AG09309 (cell line): ENCODE measurements at places on chromosomes 1 and 21.
A peak's percentile ranks its signal among the peaks of the same experiment; 100 is the strongest.

- no peak for DNase-seq
Measured at GRCh38 chr1:71264039-71264438, 183.2 kb upstream of the ZRANB2 start.

GRCh38 chr1:239731082-239731748 lies 344.8 kb downstream of the CHRM3 start:
- no peak for DNase-seq

DNA sequence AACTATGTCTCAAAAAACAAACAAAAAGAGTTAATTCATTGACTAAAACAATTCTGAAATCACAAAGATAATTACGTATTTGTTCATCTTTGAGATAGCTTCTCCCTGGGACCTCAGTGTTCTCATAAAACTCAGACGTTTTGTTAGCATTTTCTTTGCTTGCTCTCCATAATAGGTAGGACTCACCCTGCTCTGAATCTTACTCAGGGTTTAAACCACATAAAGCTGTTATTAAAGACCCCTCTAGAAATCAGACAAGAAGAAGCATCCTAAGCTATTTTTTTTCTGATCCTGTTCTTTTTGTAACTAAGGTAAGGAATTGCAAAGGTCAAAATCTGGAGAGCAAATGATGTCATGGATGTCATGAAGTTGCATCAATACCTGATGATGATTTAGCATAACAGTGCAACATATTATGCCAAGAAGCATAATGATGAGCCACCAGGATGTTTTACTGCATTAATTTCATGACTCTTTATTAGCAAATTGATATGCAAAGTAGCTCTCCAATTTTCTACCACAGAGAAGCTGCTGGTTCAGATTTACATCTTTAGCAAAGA lies 2.4 kb downstream of the FBXO42 start:
- DNase-seq = no peak

DNA sequence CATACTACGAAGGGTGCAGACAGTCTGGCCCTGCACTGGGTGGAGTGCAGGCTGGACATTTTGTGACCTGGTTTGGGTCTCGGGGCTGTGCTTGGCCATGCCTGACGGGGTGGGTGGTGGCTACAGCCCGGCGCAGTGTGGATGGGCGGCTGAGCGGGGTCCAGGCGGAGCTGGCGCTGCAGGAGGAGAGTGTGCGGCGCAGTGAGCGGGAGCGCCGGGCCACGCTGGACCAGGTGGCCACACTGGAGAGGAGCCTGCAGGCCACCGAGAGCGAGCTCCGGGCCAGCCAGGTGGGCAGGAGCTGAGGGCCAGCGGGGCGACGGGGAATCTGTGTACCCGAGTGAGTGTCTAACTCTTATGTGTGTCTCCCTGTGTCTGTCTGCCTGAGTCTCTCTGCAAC lies 14.1 kb downstream of the MFAP2 start:
- no peak for DNase-seq

DNA sequence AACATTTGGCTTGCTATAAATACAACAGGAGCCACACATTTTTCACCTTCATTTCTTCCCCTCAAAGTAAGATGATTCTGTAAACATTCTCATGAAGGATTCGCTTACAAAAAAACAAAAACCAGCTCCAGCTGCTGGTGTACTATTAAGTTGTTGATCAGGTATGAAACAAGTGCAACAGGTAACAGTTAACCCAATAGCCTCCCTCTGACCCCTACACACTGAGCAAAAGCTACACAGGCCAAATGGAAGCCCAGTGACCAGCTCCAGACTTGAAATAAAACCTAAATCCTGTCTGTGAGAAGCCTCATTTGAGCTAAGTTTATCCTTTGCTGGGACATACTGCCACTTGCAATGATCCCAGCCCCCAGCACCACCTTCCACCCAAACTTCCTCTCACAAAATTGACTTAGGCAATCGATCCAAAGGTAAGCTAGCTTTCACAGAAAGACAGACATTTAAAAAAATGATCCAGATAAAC lies 991 bp downstream of the TIAM1 start:
- DNase-seq = no peak

- no peak for DNase-seq
Measured at GRCh38 chr1:234745844-234746797, 136.1 kb upstream of the IRF2BP2 start.

DNA sequence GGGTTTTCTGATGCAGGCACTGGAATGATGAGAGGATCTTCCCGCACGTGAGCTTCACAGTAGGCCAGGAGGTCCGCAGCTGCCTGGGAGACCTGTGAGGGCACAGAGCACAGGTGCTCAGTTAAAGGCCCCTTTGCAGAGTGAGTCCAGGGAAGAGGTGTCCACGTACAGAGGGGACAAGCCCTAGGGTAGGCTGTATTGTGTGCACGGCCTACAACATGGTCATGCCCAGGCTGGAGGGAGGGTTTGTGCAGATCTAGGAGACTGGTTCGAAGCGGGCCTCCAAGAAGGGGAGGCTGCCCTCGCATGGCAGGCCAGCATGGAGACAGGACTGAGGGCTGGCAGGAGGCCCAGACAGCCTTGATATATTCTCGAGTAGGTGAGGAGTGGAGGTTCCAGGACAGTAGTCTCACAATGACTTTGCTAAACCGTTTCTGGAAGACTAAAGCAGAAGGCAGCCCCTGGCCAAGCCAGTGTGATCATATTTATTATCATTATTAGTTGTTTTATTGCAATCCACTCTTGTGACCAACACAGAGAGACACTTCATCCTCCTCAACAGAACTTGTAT lies 48.0 kb upstream of the B3GALNT2 start:
- DNase-seq = no peak

GRCh38 chr1:183246436-183246835 lies 60.4 kb downstream of the LAMC2 start:
- no peak for DNase-seq

GRCh38 chr1:197143276-197143675 lies 3.2 kb downstream of the ASPM start:
- DNase-seq = no peak

GRCh38 chr1:230549625-230550024 lies 92.7 kb upstream of the COG2 start:
- no peak for DNase-seq

GRCh38 chr1:39899611-39900538 lies 1.8 kb downstream of the MYCL start:
- no peak for DNase-seq

DNA sequence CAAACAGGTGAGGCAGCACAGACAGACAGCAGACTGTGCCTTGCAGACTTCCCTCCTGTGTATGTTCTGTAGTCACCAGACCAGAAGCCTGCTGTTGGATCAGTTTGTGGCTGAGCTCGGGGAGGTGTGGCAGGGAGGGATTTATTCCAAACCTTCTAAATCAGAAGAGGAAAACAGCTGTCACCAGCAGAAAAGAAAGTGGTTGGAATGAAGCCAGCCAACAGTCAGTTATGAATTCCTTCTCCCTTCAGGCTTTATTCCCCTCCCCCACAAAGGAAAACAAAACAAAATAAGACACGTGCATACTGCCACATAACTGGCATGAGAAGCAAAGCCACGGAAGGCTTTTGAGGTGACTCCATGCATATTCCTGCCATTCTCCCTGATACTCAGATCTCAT lies 19.0 kb upstream of the PIGV start:
- DNase-seq = no peak

- DNase-seq = no peak
Measured at GRCh38 chr1:205743977-205744376, 6.0 kb downstream of the NUCKS1 start.

DNA sequence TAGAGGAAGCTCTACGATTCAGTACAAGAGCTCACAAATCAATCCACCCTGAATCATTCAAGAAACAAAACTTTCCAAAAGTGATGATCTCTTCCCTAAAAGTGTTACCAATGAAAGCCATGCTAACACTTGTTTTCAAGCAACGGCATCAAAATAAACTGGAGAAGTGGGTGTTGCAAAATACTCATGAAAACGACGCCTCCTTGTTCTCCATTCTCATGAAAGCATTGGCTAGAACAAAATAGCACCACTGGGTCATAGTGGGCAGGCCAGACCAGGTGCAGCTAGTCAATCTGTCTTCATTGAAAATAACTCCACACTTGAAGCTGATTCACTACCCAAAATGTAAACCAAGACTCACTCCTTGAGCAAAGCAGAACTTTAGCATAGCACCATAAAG lies 4.3 kb downstream of the TIAM1 start:
- no peak for DNase-seq

DNA sequence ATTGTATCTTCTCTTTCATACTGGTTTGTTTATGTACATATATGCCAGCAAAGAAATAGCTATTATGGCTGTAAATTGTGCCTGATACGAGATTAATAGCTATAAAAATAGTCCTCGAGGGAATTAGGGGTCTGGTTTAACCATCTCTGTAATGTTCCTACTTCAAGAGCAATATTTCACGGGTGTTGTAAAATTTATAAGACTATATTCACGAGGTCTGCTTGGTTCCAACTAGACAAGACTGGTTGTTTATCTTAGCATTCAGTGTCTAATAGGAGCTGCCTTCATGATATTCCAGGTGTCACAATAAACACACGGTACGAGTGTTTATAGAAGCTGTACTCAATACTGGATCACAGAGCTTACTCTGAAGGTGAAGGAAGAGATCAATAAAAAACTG lies 389.9 kb downstream of the SIPA1L2 start:
- no peak for DNase-seq

GRCh38 chr1:187689129-187689528 lies 860.4 kb downstream of the PLA2G4A start:
- no peak for DNase-seq

GRCh38 chr1:236875975-236876374 lies 80.9 kb downstream of the MTR start:
- DNase-seq = no peak

DNA sequence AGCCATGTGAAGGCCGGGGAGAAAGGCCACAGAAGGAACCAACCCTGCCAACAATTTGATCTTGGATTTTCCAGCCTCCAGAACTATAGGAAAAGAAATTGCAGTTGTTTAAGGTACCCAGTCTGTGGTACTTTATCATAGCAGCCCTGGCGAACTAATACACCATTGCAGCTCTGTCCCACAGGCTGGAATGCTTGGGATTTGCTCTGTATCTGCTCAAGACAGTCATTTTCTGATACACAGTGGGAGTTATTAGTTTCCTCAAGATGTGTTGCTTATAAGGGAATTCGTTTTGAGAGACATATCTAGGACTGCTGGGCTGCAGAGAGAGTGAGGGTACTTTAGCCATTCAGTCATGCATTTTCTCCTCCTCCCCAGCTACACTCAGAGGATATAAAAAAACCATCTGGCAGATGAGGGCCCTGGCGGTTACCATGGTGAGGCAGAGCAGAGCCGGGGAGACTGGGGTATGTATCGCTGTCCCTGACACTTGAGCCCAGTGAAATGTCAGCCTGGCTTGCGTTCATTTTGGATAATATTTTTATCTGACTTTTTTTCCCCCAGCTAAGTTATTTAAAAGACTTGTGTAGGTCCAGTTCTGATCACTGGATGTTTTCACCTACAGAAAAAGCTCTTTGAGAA lies 104.6 kb downstream of the DIRAS3 start:
- no peak for DNase-seq

GRCh38 chr1:203521074-203521794 lies 27.3 kb downstream of the OPTC start:
- DNase-seq = no peak

- no peak for DNase-seq
Measured at GRCh38 chr1:91870322-91870721, 15.6 kb downstream of the TGFBR3 start.

GRCh38 chr1:80565406-80565805 lies 1235.3 kb upstream of the ADGRL2 start:
- no peak for DNase-seq

GRCh38 chr1:12034381-12034801 lies 15.1 kb downstream of the MIIP start:
- DNase-seq = no peak

GRCh38 chr1:8238141-8239038 lies 79.5 kb upstream of the SLC45A1 start:
- DNase-seq = peak; percentile 75

DNA sequence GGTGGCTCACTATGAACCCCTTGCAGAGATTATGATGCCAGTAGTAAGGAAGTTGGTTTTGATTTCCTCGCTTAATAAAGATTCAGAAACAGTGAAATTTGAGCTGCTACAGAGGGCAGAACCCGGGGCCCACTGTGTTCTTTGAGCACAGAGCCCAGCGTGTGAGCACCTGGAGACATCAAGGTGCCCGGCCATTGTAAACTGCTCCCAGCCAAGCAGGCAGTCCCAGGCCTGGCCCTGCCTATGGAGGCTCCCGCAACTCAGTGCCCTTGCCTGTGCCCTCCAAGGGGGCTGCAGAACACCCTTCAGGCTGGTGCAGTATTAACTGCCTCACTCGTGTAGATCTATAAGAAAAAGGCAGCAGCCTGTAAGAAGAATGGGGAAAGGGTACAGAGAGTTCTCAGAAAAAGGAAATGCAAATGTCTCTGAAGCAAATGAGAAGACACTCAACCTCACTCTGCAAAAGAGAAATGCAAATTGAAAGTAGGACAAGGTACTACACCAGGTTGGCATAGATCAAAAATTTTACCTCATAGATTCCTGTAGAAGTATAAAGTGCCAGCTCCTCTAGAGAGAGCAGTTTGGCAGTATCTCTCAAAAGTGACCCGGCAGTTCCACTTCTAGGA lies 323.7 kb downstream of the HHAT start:
- no peak for DNase-seq

DNA sequence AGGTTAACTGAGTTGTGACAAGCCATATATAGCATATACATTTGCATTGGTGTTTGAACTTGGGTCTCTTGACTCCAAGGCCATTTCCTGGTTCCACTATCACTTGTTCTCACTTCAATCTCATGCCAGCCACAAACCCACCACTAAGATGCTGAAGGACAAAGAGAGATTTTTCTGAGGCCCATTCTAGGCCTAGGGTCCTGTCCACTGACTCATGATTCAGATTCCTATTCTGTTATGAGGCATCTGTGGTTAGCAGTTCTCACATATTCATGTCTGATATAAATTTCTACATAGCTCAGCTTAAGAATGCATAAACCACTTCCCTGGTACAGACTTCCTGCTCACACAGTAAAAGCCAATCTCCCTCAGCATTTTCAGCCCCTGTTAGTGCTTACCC lies 326.1 kb upstream of the BEND5 start:
- DNase-seq = peak; percentile 2

DNA sequence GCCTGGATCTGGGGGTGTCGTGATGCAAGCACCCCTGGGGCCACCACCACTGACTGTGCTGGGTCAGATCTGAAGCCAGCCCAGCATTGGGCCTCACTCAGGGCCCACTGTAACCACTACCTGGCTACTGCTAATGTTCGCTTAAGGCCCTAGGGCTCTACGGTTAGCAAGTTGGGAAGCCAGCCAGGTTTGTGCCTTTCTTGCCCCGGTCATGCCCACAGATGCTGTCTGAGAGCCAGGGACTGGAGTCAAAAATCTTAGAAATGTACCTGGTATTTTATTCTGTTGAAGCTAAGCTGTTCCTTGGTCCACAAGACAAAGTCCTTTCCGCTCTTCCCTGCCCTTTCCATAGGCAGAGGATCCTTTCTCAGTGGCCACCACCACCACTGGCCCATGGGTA lies 15.2 kb upstream of the FCRL3 start:
- DNase-seq = no peak

GRCh38 chr1:159163614-159164228 lies 7.7 kb upstream of the CADM3 start:
- no peak for DNase-seq

GRCh38 chr1:82185084-82185483 lies 384.4 kb downstream of the ADGRL2 start:
- no peak for DNase-seq

GRCh38 chr21:44907966-44908895 lies 12.5 kb downstream of the ITGB2 start:
- no peak for DNase-seq

- no peak for DNase-seq
Measured at GRCh38 chr21:42552407-42553336, 39.0 kb downstream of the SLC37A1 start.

- DNase-seq = peak; percentile 77
Measured at GRCh38 chr1:20696397-20697333, 21.1 kb downstream of the KIF17 start.
